ENCODE measurements at places on chromosomes 5 and 9. TPM values are rescaled to one million over a fixed set of nuclear protein-coding genes. Genes with fewer than 3 reads are reported as not detected.

- H3K36me3 ChIP-seq = no peaks in the 10 kb centered on the region
- H3K27ac ChIP-seq = no peak overlapping the region
- peaks cover 19% of the 10 kb centered on the region for H3K4me1 ChIP-seq
- H3K27me3 ChIP-seq = no peaks in the 10 kb centered on the region
- DNase-seq = no peak
- no peak overlapping the region for H3K4me3 ChIP-seq
Measured at GRCh38 chr5:90477073-90477472, 2.4 kb downstream of the POLR3G start.

Gene KCNV2
- not detected for polyA plus RNA-seq

Gene HAVCR2
- not detected for polyA plus RNA-seq

DNA sequence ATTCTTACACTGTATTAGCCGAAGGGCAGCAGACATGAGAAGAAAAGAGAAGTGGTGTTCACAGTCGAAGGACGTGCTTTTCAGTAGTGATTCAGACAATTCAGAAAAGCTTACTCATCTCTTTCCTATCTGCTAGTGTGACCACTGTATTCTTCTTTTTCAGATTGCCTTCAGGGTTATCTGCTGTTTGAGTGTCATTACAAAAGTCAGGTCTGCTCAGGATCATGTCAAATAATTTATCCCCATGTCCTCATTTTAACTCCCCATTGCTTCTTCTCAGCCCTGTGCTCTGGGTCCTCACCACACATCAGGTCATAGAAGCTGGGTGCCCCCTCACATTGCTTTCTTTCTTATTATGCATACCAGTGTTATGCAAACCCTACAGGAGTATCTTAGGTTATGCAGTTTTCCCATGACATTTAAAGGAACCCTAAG lies 394.0 kb downstream of the CETN3 start:
- H3K27ac ChIP-seq = no peak overlapping the region
- peak; percentile 45 for DNase-seq
- peaks cover 10% of the 10 kb centered on the region for H3K4me1 ChIP-seq
- no peaks in the 10 kb centered on the region for H3K27me3 ChIP-seq
- no peaks in the 10 kb centered on the region for H3K36me3 ChIP-seq

Gene CDC20B
- 0.20 TPM for polyA plus RNA-seq

Gene SPAAR
- 0.39 TPM for polyA plus RNA-seq

- no peak overlapping the region for H3K4me3 ChIP-seq
- no peak overlapping the region for H3K27ac ChIP-seq
- peak; percentile 3 for DNase-seq
- H3K36me3 ChIP-seq = no peaks in the 10 kb centered on the region
Measured at GRCh38 chr5:38157024-38157423, 101.3 kb upstream of the EGFLAM start.

DNA sequence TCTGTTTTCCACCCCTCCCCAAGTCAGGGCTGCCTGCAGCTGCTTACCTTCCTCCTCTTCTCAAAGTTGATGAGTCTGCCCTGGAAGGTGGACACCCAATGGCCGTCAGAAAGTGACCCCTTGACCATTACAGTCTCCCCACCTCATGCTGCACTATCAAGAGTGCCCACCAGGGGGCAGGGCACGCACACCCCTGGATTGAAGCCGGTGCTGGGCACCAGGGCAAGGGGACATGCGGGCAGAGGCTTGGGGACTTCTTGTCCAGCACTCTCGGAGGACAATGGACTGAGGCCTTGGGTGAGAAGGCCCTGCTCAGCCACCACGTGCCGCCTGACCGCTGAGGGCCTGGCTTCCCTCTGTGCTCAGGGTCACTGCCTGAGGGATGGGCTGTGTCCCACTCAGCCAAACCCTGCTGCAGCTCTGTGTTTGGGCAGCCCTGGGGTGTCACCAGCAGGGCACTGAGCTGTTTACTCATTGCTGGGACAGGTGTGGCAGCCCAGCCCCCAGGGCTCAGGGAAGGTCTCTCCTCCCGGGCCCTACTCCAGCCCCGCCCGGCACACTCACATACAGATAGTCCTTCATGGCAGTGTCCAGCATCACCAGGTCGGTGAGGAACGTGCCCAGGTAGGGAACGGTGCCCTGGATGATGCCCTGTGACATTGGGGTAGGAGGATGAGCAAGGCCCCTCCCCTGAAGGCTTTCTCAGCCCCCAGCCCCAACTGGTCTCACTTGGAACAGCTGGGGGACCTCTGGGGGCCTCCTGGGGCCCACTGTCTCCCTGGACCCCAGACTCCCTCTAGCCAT lies 17.7 kb downstream of the RALGDS start:
- H3K4me3 ChIP-seq = no peak overlapping the region
- H3K27me3 ChIP-seq = no peaks in the 10 kb centered on the region
- no peak overlapping the region for H3K27ac ChIP-seq
- no peaks in the 10 kb centered on the region for H3K4me1 ChIP-seq
- peaks cover 20% of the 10 kb centered on the region for H3K36me3 ChIP-seq
- DNase-seq = peak; percentile 45

DNA sequence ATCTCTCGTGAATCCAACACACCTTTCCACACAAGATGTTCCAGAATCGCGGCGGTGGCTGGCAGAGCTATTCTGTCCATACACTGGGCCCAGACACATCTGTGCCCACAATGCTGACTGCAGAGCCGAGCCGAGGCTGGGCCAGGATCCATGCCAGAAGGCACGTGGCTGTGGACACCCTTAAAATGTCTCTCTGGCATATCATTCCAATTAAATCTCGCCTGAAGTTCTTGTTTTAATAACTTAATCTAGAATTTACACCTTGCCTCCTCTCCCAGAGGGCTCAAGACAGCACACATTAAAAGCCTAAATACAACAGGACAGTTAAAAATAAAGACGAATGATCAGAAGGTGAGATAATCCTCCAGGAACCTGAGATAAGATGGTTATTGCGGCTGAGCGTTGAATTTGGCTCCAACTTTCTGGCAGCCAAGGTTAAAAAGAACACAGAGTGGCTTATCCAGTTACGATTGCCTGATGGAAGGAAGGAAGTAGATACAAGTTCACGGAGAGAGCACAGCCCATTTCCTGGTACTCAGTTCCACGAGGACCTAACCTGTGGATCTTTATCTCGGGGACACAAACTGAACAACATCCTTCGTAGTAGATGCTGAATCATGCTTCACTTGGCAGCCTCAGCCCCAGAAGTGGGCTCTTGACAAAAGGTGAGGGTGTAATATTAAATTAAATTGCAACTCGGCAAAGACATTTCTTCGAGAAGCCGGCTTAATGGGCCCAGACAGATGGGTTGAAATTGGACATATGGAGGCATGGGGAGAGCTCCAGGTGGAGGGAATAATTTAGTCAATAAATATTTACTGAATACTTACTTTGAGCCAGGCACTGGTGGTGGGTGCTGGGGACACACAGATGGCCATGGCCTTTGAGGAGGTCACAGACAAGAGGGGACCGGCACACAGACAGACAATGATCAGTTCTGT lies 86.0 kb upstream of the TBC1D2 start:
- H3K27me3 ChIP-seq = no peaks in the 10 kb centered on the region
- H3K27ac ChIP-seq = no peak overlapping the region
- H3K4me3 ChIP-seq = no peak overlapping the region
- H3K36me3 ChIP-seq = no peaks in the 10 kb centered on the region

- H3K4me3 ChIP-seq = no peak overlapping the region
- no peaks in the 10 kb centered on the region for H3K36me3 ChIP-seq
- no peak overlapping the region for H3K27ac ChIP-seq
- no peaks in the 10 kb centered on the region for H3K27me3 ChIP-seq
- H3K4me1 ChIP-seq = peaks cover 21% of the 10 kb centered on the region
Measured at GRCh38 chr5:67163863-67164595, 32.6 kb downstream of the CD180 start.

- H3K27ac ChIP-seq = no peak overlapping the region
- no peaks in the 10 kb centered on the region for H3K27me3 ChIP-seq
- no peaks in the 10 kb centered on the region for H3K4me1 ChIP-seq
- H3K4me3 ChIP-seq = no peak overlapping the region
Measured at GRCh38 chr9:7402334-7403027, 397.1 kb downstream of the DMAC1 start.

Gene GDF9
- polyA plus RNA-seq = not detected

Gene SPATA31A1
- polyA plus RNA-seq = not detected

- no peak for DNase-seq
- H3K27me3 ChIP-seq = no peaks in the 10 kb centered on the region
Measured at GRCh38 chr5:113755516-113755915, 242.0 kb downstream of the YTHDC2 start.

Gene TBC1D9B
- 82.0 TPM for polyA plus RNA-seq

- peak; percentile 49 for DNase-seq
- no peak overlapping the region for H3K4me3 ChIP-seq
- H3K27me3 ChIP-seq = peaks cover 21% of the 10 kb centered on the region
- H3K36me3 ChIP-seq = no peaks in the 10 kb centered on the region
Measured at GRCh38 chr9:128412120-128412790, 8.4 kb upstream of the CERCAM start.

- no peak for DNase-seq
- H3K4me3 ChIP-seq = no peak overlapping the region
- H3K4me1 ChIP-seq = no peaks in the 10 kb centered on the region
- H3K27me3 ChIP-seq = no peaks in the 10 kb centered on the region
- no peak overlapping the region for H3K27ac ChIP-seq
- no peaks in the 10 kb centered on the region for H3K36me3 ChIP-seq
Measured at GRCh38 chr5:104172976-104173375, 610.4 kb upstream of the NUDT12 start.

GRCh38 chr9:8754751-8755150 lies 955.2 kb upstream of the DMAC1 start:
- no peak overlapping the region for H3K27ac ChIP-seq
- H3K4me1 ChIP-seq = no peaks in the 10 kb centered on the region
- H3K36me3 ChIP-seq = no peaks in the 10 kb centered on the region
- H3K27me3 ChIP-seq = no peaks in the 10 kb centered on the region
- no peak overlapping the region for H3K4me3 ChIP-seq
- no peak for DNase-seq

DNA sequence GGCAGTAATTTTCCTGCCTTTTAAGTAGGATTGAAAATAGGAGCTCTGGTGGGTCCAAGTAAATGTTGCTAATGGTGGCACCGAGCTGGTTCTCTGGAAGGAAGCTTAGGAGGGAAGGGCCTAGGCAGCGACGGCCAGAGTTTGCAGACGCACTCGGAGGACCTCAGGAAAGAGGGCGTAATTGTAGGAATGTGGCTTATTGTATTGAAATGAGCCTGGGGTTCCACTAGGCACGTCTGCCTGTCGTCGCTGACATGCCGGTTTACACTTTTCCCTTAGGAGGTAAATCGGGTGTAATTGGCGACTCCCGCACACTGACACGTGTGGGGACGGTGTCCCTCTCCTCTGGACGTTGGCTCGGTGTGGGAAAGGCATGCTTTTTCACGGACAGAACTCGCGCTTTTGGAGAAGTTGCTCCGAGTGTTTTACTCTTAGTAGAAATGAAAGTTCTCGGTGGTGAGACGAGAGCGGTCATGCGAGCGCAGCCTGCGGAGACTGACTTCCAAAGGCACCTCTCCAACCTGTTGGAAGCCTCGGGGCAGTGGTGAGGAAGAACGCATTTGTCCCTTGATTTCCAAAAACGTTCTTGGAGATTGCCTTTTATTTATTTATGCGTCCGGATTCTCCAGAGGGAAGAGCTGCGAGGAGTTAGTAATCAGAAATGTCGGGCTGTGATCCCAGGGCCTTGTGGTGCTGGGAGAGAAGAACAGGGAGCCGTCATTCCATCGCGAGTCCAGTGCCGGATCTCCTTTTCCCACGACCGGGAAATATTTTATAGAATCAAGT lies 1.3 kb downstream of the NR4A3 start:
- H3K4me1 ChIP-seq = peaks cover 6% of the 10 kb centered on the region
- H3K27me3 ChIP-seq = no peaks in the 10 kb centered on the region
- peak overlapping the region; percentile 85 for H3K4me3 ChIP-seq
- no peaks in the 10 kb centered on the region for H3K36me3 ChIP-seq

- H3K27ac ChIP-seq = peak overlapping the region; percentile 95
- peaks cover 37% of the 10 kb centered on the region for H3K4me1 ChIP-seq
- peak overlapping the region; percentile 38 for H3K4me3 ChIP-seq
- no peak for DNase-seq
Measured at GRCh38 chr9:12783767-12784460, 9.1 kb downstream of the LURAP1L start.

DNA sequence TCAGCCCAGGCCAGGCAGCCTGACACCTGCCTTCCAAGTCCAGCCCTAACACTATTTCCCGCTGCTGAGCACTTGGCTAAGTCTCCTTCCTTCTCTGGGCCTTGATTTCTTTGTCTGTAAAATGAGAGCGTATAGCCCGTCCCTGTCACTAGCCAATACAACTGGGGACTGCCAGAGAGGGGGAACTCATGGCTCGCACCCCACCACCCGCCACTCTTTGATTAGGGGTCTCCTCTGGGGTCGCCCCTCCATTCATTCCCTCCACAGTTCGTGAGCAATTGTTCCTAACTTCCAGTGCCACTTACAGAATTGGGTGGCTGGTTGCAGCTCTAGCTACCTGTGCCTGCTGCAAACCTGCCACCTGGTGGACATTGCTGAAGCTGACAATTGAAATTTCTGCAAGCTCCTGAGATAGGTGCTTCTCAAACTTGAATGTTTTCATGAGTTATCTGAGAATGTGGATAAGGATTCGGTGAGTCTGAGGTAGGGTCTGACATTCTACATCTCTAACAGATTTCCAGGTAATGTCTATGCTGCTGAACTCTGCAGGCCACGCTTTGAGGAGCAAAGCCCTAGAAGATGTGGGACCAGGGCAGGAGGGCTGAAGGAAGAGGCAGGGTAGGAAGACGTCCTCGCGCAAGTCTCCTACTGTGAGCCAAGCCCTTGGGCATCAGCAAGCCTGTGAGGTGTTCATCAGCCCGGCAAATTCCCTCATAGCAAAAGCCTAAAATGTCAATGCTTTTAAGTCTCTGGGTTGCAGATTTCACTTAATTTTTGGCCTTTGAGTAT lies 13.3 kb upstream of the RECK start:
- no peak overlapping the region for H3K4me3 ChIP-seq
- H3K4me1 ChIP-seq = peaks cover 10% of the 10 kb centered on the region
- H3K27ac ChIP-seq = no peak overlapping the region
- no peaks in the 10 kb centered on the region for H3K27me3 ChIP-seq
- no peaks in the 10 kb centered on the region for H3K36me3 ChIP-seq

Gene SPINK4
- not detected for polyA plus RNA-seq

GRCh38 chr5:39158127-39158593 lies 61.2 kb downstream of the FYB1 start:
- no peak overlapping the region for H3K4me3 ChIP-seq
- DNase-seq = peak; percentile 79
- no peak overlapping the region for H3K27ac ChIP-seq
- peaks cover 11% of the 10 kb centered on the region for H3K4me1 ChIP-seq
- no peaks in the 10 kb centered on the region for H3K27me3 ChIP-seq
- H3K36me3 ChIP-seq = no peaks in the 10 kb centered on the region

- no peaks in the 10 kb centered on the region for H3K36me3 ChIP-seq
- no peak for DNase-seq
- H3K27me3 ChIP-seq = no peaks in the 10 kb centered on the region
- H3K4me3 ChIP-seq = no peak overlapping the region
- H3K4me1 ChIP-seq = no peaks in the 10 kb centered on the region
Measured at GRCh38 chr5:99607124-99607523, 678.3 kb upstream of the CHD1 start.
